ENCODE measurements at places on chromosomes 3 and 15.

DNA sequence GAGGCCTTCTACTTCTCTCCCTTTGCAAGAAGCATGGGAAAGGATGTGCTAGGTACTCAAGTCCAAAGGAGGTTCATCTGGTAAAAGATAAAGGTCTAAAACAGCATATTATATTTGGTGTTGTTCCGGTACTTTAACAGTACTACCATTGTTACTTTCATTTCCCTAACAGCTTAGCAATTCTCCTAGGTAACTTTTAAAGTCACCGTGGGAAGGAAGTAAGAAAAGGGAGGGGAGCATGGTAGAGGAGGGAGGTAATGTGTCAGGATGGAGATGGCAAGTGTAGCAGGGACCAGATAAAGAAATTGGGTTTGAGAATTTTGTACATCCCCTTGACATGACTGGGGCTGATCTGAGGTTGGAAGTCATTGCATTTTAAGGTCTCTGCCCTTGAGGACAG lies 89.4 kb upstream of the SKOR1 start:
- DNase-seq, result no peak

DNA sequence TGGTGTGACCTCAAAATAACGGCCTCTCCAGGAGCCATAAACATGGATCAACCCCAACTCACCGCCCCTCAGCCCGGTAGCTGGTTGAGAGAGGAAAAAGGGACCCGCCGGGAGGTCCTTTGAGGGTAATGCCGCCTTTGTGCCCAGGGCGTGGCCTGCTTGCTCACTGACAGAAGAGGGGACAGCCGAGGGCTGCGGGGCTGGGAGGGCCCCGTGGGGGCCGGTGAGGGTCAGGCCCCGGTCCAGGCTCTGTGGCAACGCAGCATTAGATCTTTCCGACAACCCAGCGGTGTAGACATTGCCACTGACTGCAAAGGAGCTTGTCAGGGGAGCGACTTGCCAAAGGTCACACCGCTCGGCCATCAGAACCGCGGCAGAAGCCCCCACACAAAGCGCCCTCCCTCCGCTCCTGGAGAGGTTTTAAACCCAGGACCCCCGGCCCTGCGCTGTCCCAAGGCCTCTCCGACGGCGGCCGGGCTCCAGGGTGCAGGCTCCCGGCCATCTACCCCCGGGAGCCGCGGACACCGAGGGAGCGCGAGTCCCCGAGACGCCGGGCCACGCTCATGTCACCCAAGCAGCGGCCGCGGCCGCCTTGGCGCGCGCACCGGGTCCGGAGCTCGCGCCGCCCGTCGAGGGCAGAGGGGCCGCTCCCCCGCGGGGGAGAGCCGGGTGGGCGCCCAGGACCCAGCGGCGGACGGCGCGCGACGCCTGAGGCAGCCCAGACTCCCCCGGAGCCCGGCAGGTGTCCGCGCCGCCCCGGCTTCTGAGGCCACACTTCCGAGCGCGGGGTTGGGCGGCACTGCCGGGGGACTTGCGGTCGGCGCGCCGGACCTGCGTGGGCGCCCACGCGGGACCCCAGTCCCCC lies 975 bp downstream of the PCSK6 start:
- no peak for DNase-seq

DNA sequence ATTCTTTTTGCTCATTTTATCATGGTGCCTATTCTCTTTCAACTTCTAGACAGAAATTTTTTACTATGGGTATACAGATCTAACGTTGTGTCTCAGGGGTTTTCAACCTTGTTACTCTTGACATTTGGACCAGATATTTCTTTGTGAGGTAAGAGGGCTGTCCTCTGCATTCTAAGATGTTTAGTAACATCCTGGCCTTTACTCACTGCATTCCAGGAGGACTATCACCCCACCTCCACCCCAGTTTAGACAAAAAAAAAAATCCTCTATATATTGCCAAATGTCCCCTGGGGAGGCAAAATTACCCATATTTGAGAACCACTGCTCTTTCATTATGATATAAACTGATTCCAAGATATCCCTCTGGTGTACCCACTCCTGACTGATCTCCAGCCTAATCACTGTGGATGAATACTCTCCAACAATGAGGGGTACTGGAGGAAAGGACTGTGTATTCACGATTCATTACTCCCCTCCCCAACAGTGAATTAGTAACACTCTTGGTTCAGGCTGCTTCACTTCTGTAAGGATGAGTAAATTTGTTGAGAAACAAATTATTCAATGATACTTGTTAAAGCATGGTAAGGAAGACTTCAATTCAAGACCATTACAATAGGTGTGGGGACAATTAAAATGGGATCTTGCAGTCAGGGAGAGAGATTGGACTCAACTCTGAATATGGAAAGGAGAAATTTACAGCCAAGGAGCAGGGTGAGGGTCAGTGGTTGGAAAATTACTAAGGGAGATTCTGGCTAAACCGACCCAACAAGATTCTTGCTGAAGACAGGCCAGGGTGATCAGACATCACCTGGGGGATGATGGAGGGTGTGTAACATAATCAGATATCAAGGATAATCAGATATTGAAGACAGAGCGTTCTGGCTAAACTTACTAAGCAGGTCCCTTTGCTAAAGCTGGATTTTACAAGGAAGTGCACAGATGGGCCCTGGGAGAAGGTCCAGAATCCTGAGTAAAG lies 123.8 kb upstream of the DAZL start:
- no peak for DNase-seq

- no peak for DNase-seq
Observed at GRCh38 chr15:73394782-73395181, 26.0 kb upstream of the HCN4 start.

DNA sequence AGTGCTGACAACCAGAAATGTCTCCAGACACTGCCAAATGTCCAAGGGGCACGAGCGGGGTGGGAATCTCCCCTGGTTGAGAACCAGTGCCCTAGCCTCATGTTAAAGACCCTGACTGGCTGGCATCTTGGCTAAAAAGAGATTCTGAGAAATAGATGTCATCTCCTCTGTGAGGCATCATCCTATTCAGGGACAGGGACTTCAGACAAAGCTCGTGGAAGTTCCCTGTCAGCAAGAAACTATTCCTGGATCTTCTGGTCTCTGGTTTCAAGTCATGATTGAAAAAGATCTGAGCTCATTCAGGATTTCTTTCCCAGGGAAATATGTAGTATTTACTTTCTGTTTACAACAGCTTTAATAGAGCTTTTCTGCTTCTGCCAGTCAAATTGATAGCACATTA lies 10.8 kb downstream of the WDR5B start:
- DNase-seq, result no peak

GRCh38 chr3:8952130-8952529 lies 11.1 kb downstream of the RAD18 start:
- DNase-seq, result no peak

- DNase-seq, result no peak
Observed at GRCh38 chr3:194379651-194380050, 10.1 kb upstream of the LRRC15 start.

DNA sequence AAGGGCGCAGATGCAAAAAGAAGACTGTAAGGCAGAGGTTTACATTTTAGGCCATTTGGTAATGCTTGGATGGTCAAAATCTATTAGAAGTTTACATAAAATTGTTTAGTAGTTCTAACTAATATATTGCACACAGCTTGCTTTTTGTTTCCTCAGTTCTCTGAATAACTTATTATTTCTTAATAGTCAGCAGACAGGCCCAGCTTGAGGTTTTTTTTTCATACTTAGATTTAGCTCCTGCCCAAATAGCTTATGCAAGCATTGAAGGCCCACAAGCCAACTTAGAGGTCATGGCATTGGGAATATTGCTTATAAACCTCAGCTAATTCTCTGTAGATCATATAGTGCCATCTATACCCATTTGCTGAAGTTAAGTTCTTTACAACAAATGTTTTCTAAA lies 172.5 kb downstream of the RAP2B start:
- DNase-seq, result no peak

DNA sequence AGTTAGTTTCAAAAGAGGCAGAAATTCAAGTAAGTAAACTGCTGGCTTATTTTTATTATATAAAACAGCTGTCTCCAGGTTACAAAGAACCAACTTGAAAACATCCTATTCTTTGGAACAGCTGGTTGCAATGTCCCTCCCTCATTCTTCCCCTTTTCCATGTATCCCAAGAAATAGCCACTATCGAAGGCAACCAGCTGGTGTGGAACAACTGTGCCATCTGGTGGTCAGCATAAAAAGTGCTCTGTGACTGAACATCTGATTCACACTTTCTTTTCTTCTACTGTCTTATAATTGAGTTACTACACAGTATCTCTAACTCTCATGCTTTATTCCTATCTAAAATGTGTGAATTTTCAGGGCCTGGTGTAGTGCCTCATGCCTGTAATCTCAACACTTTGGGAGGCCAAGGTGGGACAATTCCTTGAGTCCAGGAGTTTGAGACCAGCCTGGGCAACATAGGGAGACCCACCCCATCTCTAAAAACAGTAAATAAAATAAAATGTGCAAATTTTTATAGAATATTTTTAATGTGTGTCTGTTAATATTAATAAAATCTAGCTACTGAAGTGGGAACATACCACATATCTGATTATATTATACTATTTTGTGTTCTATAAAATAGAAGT lies 9.6 kb downstream of the OSBPL11 start:
- DNase-seq, result peak; percentile 69

GRCh38 chr3:56122911-56123310 lies 345.4 kb downstream of the ERC2 start:
- no peak for DNase-seq

- DNase-seq, result no peak
Observed at GRCh38 chr3:11556851-11557644, 86.7 kb downstream of the VGLL4 start.

- DNase-seq, result no peak
Observed at GRCh38 chr3:129857899-129858298, 35.6 kb downstream of the TMCC1 start.

DNA sequence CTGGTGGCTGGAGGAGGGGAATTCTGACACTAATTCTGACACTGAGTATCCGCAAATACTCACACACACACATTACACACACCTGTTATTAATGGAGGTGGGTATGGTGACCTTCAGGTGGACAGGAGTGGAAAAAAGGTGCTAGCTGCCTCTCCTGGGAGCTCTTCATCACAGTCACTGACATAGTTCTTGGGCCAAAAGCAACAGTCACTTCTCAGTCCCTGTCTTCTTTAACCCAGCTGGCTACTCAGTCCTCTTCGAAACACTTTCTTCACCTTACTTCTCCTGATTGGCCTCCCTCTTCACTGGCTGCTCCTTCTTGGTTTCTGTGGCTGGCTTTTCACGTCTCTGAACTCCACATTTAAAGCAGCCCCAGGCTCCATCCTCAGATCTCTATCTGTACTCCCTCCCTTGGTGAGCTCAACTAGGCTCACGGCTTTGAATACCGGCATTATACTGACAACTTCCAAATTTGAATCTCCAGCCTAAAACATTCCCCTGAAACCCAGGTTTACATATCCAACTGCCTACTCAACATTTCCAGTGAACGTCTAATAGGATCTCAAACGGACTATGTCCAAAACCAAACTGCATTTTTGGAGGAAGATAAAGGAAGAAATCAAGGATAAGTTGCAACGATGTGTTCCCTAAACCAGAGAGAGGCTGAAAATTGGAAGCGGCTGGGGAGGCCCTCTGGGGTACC lies 53.2 kb upstream of the HEG1 start:
- no peak for DNase-seq

- no peak for DNase-seq
Observed at GRCh38 chr3:170703121-170703588, 117.3 kb upstream of the SLC7A14 start.

DNA sequence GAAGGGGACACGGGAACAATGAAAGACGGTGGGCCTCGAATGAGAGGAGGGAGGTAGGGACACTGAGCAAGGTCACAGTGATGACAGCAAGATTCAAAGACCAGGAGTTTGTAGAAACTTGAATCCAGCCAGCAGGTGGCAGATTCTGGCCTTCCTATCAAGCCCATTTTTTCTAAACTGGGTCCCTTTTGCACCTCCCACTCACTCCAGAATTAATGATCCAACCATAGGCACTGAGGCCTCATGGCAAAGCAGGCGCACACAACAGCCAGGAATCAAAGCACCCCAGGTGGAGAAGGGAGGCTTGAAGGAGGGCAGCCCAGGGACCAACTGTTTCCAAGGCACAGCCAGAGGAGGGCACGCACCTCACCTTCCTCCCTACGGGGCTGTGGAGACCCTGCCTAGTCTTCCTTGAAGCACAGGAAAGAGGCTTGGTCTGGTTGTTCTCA lies 90.2 kb downstream of the ANP32A start:
- DNase-seq, result peak; percentile 30

GRCh38 chr15:91289324-91289723 lies 189.3 kb downstream of the SV2B start:
- DNase-seq, result peak; percentile 38

DNA sequence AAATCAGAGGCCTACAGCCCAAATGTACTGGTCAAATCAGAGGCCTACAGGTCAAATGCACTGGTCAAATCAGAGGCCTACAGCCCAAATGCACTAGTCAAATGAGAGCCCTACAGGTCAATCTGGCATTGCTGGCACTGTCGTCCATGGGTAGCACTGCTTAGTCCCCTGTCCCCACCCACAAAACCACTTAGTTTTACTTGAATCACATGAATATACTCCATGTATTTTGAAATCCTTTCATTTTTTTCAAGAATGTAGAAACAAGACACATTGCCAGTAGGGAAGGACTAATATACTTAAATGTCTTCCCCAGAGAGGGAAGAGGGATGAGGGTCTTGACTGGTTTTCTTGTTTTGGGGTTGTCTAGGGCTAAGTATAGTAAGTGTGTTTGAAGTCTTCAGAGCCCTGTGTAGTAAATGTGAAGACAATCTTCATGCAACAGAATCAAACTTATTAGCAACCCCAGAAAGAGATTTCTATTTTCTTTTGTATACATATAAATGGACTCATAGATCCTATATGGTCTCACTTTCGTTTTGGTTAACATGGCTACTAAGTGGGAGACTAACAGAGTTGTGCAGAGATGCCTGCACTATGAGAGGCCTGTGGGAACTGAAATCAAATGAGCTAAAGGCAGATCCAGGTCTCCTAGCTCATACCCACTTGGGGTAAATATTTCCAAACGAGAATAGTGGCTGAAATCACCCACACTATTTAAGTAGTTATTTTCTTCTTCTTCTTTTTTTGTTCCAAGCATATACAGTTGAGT lies 38.3 kb upstream of the DCUN1D1 start:
- DNase-seq, result no peak

DNA sequence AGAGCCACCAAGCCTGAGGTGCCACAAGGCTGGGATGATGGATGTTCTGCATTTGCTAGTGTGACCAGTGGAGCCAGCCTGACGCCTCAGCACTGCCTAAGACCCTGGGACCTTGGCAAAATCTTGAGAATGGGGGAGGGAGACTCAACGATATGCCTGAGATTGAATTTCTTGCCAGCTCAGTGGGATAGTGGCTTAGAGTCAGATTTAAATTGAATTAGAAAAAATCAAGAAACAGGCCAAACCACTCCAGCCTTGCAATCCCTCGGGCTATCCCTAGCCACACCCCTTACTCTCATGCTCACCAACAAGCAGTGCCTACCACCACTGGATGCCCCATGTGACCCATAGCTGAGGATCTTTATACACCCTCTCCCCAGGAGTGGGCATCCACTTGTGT lies 18.7 kb upstream of the PDE8A start:
- no peak for DNase-seq

GRCh38 chr3:94787734-94788270 lies 724.9 kb downstream of the NSUN3 start:
- DNase-seq, result no peak

GRCh38 chr15:33402600-33402999 lies 91.8 kb downstream of the RYR3 start:
- no peak for DNase-seq

- peak; percentile 56 for DNase-seq
Observed at GRCh38 chr3:127629467-127630403, 750 bp downstream of the PODXL2 start.
